ENCODE measurements at places on chromosomes 6 and 20.

GRCh38 chr6:91796603-91797002 is 1209.7 kb upstream of the MAP3K7 start:
- no peak for DNase-seq

DNA sequence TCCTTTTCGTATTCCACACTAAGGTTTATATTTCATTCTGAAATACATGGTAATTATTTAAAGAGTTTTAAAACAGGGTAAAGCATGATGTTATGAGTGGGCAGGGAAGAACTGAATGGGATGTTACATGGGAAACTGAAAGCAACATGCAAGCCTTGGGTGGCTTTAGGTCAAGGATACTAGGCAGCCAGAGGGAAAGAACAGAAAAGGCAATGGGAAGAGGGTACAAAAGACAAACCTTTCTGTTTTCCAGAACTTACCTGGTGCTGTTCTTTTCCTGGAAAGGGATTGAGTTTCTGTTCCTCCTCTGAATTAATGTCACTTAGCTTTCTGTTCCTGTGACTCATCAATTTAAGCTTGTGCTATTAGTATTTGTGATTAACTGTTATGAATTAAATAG is 71.2 kb upstream of the SMIM8 start:
- no peak for DNase-seq

DNA sequence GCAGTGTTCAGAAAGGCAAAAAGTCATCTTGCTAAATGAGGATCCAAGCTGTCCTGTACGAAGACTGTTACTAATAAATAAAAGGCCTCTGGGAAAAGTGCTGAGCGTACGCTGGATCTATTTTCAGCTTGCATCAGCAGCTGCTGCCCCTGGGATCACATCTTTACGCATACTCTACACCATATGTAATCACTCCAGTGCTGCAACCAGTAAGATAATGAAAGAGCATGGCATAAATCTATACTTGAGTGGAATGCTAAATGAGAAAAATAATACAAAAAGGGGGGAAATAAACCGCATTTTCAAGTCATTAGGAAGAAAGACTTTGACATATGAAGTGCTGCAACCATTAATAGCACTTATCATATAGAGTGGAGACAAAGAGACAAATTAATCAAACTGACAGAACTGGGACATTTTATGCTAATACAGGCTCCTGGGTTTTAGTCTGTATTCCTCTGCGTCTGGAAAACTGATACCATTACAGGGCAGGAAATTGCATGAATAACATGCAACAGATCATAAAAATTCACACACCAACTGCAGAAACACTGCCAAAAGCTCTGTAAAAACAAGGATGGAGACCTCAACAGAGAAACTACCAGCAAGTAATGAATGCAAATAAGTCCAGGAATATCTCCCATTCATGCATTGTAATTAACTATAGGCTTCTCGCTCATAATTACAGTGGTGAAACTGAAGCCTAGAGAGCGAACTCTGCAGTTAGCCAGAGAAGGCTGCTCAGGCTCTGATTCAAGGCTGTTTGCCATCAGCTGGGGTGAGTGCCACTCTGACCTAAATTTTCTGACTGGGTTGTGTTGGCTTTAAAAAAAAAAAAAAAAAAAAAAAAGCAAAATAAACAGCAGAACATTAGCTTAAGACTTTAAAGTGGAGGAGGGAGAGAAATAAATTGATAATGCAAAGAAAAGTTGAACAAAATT is 83.8 kb downstream of the GJA10 start:
- DNase-seq: no peak

DNA sequence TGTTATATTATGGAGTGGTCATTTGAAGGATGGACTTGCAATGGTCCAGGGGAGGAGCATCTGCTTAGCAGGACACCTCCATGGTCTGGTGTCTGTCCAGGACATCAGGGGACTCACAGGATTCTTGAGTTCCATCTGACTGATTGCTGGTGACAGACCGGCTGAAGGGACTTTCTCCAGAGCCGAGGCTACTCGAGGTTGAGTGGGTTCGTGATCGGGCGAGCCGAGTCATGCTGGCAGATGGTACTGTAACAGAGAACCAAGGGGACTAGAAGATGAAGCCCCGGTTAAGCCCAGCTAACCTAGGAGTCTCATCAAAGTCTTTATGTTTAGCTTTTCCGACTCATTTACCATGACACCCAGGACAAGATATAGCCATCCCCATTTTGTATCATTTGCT is 7.5 kb upstream of the SLA2 start:
- DNase-seq: no peak

- no peak for DNase-seq
Observed at GRCh38 chr6:129691709-129692108, 18.3 kb downstream of the ARHGAP18 start.

Measured in D721Med (cell line).